Left renal cortex interstitium (tissue), 4 donors: ENCODE measurements at places on chromosomes 1 and 21. TPM values are rescaled to one million over a fixed set of nuclear protein-coding genes. Genes with fewer than 3 reads are reported as not detected.

GRCh38 chr1:230167419-230167852 lies 100.4 kb downstream of the GALNT2 start:
- no peak for DNase-seq

DNA sequence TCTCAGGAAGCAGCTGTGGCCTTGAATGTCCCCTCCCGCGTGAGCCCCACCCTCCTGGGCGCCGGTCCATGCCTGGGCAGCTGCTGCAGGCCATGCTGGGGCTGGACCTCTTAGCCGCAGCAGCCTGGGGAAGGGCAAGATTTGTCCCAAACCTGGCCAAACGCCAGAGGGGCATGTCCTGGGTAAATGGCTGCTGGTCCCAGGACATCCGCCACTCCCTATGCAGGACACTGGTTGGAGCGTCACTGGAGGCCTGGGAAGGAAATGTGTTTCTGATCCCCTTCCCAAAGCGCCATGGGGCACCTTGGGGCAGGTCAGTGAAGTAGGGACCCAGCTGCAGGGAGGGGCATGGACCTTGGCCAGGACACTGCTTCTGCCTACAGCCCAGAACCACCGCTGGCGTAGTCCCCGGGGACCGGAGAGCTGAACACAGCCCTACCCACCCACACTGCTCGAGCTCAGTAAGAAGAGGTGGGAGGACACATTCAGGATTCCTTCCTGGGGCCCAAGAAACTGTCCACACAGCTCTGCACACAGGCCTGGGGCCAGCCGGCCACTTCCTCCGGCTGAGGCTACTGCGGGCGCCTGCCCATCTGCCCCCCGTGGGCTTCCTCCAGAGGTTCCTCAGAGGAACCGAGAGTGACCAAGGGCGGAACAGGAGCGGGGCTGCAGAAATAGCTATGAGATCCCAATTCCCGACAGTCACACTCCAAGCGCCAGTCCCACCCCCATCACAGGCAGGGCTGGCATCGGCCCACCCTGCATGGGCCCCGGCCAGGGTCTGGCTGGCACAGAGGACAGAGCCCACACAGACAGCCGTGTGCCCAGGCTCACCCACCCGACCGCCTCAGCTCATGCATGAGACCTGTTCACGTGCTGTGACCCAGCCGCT lies 10.8 kb upstream of the PLEKHG5 start:
- no peak for DNase-seq

- DNase-seq: no peak
Measured at GRCh38 chr1:232863544-232864275, 58.5 kb downstream of the MAP10 start.

DNA sequence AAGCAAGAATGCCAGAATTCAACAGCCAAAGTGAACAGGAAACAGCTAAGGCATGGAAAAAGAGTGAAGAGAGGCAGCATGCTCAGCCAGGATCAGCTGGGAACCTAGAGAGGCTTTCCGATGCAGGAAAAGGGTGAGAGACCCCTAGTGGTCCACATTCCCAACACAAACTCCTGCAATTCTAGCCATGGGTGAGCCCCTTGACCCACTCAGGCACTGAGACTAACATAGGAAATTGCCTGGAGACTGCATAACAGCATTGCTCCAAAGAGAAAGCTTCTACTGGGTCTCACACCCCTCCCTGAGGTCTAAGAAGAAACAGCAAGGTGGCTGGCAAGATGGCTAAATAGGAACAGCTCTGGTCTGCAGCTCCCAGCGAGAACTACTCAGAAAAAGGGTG lies 123.2 kb downstream of the LHX8 start:
- DNase-seq: no peak

DNA sequence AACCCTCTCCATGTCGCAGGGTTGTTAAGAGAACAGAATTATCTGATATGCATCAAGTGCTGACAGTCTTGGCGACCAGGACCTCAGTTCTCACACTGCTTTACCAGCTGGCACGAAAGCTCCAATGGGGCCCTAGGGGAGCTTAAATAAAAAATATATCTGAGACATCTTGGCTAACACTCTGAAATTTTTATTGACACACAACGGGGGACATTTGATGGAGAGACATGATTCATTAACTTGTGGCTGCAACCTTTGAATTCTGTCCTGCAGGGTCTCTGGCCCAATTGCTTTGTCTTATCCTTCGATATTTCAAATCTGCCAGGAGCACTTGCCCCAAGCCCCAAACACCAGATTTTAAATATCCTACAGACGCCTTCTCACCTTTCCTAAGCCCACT lies 567.0 kb downstream of the AJAP1 start:
- no peak for DNase-seq

DNA sequence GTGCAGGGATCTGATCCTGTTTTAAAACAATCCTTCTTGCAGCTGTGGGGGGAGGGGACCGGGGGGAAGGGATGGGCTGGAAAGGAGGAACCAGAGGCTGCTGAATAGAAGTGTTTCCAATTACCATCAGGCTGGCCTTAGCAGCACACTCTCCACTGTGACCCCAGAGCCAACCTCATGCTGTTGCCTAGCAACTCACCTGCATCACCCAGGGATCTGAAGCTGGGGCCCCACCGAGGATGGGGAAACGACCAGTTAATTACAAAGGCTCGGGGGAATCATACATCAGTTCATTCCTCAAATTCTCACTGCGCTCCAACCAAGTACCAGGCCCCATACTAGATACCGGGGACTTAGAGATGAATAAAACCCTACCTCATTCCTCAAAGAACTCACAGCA lies 11.9 kb upstream of the GPX7 start:
- no peak for DNase-seq

DNA sequence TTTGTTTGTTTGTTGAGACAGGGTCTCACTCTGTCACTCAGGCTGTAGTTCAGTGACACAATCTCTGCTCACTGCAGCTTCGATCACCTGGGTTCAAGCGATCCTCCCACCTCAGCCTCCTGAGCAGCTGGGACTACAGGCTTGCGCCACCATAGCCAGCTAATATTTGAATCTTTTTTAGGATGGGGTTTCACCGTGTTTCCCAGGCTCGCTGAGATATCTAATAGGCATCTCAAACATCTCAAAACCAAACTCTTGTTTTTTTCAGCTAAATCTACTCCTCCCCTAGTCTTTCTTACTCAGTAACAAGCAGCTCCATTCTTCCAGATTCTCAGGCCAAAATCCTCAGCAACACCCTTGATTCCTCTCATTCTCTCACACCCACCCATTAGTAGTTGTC lies 22.0 kb upstream of the SRRM1 start:
- no peak for DNase-seq

GRCh38 chr1:98988904-98989555 lies 15.6 kb downstream of the PLPPR5 start:
- no peak for DNase-seq

DNA sequence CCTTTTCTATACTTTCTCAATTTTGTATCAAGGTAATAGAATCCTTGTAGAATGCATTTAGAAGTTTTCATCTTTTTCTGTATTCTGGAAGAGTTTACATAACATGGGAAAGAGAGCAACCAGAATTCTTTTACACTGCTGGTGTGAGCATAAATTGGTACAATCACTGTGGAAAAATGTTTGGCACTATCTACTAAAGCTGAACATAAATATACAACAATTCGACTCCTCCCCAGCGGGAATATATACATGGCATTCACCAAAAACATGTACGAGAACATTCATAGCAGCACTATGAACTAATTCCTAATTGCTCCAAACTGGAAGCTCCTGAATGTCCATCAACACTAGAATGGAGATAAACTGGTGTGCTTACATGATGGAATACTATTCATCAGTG lies 1.8 kb upstream of the ACBD6 start:
- DNase-seq: no peak

DNA sequence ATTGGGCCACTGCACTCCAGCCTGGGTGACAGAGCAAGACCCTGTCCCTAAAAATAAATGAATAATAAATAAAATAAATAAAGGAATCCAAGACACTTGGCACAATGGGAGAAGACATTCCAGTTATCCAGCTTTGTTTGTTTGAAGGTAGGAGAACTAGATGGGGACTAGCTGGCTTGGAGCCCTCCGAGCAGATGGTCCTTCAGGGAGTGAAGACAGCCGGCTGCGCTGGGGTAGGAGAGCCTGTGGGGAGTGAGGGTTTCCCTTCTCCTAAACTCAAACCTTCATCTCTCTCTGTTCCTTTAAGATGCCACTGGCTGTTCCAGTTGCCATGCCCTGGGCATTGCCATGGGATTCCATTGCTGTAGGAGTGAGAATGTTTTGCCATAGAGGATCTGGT lies 120.6 kb downstream of the NAV1 start:
- no peak for DNase-seq

DNA sequence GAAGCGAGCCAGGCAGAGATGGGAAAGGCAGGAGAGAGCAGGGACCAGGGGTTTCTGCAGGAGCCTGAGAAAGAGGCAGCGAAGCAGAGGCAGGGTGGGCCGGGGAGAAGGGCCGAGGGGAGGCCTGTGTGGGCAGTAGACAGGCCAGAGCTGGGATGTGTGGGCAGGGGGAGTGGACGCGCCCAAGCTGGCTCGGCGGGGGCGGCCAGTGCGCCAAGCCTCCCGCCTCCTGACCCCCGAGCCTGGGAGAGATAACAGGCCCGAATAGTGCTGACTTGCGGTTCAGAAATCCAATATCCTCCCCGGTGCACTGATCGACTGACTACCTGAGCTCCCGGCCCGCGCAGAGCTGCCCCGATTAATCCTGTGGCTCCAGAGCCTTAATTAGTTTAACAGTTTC lies 41.9 kb downstream of the AHDC1 start:
- DNase-seq: no peak

DNA sequence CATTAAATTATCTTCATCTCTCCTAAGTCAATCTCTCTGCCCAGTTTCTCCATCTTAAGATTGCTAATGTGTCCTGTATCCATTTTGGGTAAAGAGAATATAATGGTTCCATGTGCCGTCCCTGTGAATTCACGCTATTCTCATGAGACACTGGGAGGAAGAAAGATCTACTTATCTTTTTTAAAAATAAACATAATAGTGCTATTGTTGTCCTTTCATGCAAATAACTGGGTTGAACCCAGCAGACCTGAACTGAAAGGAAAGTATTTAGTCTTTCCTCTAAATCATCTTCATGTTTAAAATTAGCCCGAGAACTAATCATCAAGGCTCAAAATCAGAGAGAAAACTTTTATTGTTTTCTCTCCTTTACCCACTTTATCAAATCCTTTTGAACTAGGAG lies 22.4 kb downstream of the SLAMF1 start:
- no peak for DNase-seq

DNA sequence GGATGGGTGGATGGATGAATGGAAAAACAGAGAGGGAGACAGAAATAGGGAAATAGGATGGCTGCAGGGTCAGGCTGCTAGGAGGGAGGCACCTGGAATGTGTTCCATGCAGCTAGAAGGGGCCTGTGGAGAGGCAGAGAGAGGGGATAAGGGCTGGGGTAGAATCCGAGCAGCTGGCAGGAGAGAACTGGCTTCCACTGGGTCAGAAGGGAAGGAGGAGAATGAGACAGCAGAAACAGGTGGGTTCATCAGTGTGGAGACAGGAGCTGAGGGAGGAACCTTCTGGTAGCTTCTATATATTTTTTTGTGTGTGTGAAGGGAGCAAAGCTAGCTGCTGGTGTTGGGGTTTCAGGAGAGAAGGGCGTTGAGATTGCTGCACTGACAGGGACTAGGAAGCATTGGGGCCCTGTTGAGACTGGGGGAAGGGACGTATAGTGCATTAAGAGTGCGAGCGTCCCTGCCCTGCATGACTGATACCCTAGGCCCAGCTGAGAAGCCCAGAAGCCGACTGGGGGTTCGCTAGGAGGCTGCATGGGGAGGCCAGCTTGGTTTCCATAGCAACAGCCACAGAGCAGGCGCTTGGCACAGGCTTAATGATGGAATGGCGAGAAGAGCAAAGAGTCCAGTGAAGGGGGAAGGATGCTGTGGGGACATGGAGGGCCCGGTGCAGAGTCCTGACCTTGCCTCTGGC lies 14.8 kb upstream of the KIF21B start:
- DNase-seq: no peak

GRCh38 chr1:34980715-34981114 lies 4.4 kb downstream of the TMEM35B start:
- DNase-seq: no peak

DNA sequence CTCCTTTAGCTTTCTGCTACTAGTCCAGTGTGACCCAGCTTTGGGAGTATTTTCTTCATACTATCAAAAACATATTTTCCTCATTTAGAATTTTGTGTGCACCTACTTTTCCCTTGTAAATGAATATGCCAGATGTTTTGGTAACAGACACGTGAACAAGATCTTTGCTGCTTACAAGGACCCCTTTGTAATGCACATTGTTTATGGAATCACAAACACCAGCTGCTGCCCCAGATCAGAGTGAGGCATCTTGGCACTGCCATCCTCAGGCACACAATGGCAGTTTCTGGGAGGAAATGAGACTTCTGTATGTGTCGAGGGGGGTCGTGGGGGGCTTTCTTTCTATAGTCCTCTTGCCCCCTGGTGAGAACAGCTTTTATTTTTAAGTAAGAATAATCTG lies 115.7 kb downstream of the RGL1 start:
- DNase-seq: no peak

DNA sequence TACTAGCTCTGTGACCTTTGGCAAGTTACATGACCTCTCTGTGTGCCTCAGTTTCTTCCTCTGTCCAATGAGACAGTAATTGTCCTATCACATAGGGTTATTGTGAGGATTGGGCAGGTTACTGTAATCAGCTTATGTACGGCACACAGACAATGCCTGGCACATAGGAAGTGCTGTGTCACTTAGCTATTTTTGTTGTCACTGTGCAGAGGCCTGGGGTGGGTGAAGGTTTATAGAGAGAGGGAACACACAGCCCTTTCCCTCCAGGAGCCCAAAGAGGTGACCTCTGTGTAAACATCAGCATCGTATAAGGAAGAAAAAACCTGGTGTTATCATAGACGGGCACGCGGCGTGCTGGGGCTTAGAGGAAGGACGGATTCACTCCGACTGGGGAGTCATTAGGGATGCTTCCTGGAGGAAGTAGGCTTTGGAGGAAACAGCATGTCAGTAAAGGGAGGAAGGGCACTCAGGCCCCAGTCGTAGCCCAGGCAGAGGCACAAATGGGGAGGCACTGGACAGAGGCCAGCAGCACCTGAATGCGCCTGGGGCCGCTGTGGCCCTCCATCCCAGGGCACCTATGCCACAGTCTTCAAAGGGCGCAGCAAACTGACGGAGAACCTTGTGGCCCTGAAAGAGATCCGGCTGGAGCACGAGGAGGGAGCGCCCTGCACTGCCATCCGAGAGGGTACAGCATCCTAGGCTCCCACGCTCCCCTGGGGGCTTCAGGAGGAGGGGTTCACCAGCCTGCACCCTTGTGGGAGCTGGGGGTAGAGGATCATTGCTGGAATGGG lies 21.2 kb downstream of the CDK18 start:
- DNase-seq: no peak

- no peak for DNase-seq
Measured at GRCh38 chr1:26391450-26391849, 18.9 kb upstream of the ZNF683 start.

GRCh38 chr1:232447125-232447524 lies 182.8 kb downstream of the SIPA1L2 start:
- DNase-seq: no peak

GRCh38 chr1:60894130-60894529 lies 188.2 kb upstream of the NFIA start:
- no peak for DNase-seq

GRCh38 chr1:107657356-107657755 lies 307.6 kb downstream of the VAV3 start:
- DNase-seq: no peak

GRCh38 chr1:178284058-178284457 lies 190.2 kb downstream of the RASAL2 start:
- no peak for DNase-seq

EPHA10 gene
- polyA plus RNA-seq: 0.37 TPM

RIPPLY3 gene
- polyA plus RNA-seq: 2.5 TPM

PEAR1 gene
- 22.8 TPM for polyA plus RNA-seq

VHLL gene
- polyA plus RNA-seq: not detected

NBPF26 gene
- polyA plus RNA-seq: 8.7 TPM

PRAMEF17 gene
- polyA plus RNA-seq: not detected

SPRR2E gene
- polyA plus RNA-seq: not detected

ADAM30 gene
- not detected for polyA plus RNA-seq

CHIA gene
- polyA plus RNA-seq: not detected

SPRR2G gene
- not detected for polyA plus RNA-seq
